HTR-8/SVneo (cell line): ENCODE measurements at places on chromosomes 3 and 15.
A peak's percentile ranks its signal among the peaks of the same experiment; 100 is the strongest.

DNA sequence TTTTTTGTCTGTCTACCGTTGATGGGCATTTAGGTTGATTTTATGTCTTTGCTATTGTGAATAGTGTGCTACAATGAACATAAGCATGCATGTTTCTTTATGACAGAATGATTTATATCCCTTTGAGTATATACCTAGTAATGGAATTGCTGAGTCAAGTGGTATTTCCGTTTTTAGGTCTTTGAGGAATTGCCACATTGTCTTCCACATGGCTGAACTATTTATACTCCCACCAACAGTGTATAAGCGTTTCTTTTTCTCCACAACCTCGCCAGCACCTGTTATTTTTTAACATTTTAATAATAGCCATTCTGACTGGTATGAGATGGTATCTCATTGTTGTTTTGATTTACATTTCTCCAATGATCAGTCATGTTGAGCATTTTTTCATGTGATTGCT lies 89.6 kb upstream of the GALNT15 start:
- DNase-seq, result no peak

DNA sequence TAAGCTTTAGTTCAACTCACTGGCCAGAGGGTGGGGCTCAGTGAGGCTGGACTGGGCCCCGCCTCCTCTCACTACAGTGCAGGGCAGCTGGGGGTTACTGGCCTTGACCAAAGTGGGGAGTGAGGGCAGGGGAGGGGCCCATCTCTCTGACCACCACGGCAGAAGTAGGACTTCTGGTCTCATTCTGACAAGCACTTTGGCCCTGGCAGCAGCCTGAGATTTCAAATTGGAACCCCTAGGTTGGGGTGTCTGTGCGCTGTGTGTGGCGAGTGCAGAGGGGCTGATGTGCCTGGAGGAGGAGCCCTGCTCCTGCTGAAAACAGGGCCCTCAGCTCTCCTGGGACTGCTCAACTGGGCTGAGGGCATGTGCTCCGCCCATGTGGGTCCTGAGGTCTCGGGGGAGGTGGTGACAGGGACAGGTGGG lies 60.3 kb upstream of the RPL32 start:
- no peak for DNase-seq

- peak; percentile 48 for DNase-seq
These were observed 20.5 kb downstream of the CCR9 start for GRCh38 chr3:45906681-45907407.

GRCh38 chr15:65207280-65207840 lies 3.9 kb downstream of the CILP start:
- no peak for DNase-seq

GRCh38 chr15:89090791-89091626 lies 2.8 kb downstream of the ABHD2 start:
- no peak for DNase-seq

- DNase-seq, result no peak
These were observed 33.6 kb downstream of the ZNF280D start for GRCh38 chr15:56699743-56700142.

DNA sequence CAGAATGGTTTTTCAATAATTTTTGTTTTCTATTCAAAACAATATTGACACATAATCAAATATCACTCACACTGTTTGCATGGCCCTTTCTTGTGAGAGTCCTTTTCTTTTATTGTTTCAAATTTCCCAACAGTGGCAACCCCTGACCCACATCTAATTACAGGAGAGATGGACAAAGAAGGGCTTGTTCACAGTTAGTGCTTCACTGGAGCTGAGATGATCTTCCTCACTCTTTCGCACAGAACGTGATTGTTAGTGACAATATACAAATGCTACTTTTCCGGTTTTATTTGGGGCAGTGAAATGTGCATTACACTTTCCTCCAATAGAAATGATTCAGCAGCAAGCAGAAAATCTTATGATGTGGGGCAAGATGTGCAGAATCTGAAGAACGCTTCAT lies 38.6 kb upstream of the TTC14 start:
- no peak for DNase-seq

DNA sequence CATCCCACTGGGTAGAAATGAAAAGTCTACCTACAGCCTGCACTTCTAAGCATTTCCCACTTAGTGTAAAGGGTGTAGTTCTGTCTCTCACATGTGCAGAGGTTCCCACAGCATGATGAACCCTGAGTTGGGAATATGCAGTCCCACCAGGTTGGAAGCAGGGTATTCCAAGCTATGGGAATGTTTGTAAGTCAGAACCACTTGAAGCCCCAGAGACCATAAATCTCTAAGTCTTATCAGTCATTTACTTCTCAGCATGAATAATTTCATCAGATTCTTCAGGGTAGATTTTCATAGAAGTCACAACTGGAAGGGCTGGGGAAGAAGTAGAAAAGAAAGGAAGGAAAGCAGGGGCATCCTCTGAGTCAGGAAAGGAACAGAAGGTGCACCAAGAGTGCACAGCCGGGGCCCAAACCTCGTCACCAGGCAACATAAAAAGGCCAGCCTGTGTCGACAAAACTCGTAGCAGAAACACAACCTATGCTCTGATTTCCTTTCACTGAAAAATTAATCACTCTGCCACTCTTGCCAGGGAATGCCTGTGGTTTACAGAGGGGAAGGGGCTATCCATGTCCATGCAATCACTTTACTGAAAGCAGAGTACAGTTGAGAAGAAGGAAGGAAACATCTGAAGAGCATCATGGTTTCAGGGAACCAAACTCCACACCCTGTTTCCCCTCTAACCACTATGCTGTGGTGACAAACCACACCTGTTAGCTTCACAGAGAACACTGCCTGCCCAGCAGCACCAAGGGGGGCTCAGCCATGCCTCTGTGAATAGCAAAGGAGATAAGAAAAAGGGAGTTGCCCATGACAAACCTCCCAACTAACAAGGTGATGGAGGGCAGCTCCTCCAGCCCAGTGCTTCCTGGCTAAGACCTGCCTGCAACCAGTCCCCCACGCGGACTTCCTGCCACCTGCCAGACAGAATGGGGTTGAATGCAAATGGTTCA lies 40.5 kb downstream of the SH3BP5 start:
- DNase-seq, result no peak

GRCh38 chr3:134323966-134324962 lies 50.0 kb downstream of the AMOTL2 start:
- DNase-seq, result no peak

GRCh38 chr3:127165036-127165435 lies 27.9 kb upstream of the PRR23E start:
- DNase-seq, result no peak

GRCh38 chr3:62065985-62066693 lies 307.2 kb downstream of the FEZF2 start:
- DNase-seq, result no peak

DNA sequence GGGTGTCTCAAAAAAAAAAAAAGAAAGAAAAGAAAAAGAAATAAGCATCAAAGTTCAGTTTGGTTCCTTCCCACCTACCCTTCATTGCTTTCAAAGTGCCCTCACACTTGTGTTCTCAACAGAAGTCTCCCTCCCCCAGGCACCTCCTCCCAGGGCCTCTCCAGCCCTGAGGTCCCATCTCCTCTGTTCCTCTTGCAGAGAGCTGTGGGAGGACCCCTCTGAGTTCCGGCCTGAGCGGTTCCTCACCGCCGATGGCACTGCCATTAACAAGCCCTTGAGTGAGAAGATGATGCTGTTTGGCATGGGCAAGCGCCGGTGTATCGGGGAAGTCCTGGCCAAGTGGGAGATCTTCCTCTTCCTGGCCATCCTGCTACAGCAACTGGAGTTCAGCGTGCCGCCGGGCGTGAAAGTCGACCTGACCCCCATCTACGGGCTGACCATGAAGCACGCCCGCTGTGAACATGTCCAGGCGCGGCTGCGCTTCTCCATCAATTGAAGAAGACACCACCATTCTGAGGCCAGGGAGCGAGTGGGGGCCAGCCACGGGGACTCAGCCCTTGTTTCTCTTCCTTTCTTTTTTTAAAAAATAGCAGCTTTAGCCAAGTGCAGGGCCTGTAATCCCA lies 6.1 kb downstream of the CYP1A2 start:
- no peak for DNase-seq

GRCh38 chr3:120013481-120013880 lies 80.8 kb downstream of the GSK3B start:
- no peak for DNase-seq

- DNase-seq, result no peak
These were observed 193.8 kb downstream of the SCAPER start for GRCh38 chr15:76711351-76711827.

DNA sequence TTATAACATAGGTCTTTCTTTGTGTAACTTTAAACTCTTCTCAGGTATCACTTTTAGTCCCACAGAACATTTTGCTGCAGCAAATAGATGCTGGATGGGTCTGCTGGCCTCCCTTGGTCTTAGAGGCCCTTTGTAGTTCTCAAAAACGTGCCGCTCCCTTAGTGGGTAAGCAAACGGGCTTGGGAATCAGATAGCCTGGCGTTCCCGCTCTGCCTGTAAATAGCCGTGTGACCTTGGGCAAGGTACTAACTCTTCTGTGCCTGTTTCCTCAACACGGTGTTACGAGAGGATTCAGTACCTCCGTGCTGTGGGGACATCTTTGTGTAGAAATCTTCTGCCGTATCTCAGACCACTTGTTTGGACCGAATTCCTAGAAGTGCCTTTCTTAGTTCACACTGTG lies 64.4 kb downstream of the DNAJB8 start:
- DNase-seq, result no peak

- DNase-seq, result no peak
These were observed 29.1 kb upstream of the MAP6D1 start for GRCh38 chr3:183854318-183855035.

GRCh38 chr3:66048051-66048395 lies 9.3 kb upstream of the MAGI1 start:
- no peak for DNase-seq

DNA sequence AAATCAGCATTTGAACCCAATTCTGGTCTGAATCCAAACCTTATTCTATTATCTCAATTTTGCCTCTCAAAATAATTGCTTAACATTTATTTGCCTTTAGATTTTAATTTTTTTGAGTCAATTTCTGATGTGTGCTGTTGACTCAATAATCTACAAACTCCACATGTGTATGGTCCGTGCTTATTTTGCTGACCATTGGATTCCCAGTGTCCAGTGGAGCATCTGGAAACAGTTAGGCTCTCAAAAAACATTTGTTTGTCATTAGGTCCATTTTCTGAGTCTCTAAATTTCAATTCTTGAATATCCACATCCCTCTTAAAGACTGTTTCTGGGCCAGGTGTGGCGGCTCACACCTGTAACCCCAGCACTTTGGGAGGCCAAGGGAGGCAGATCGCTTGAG lies 19.2 kb upstream of the MYZAP start:
- DNase-seq, result no peak

GRCh38 chr3:147361454-147362420 lies 44.6 kb downstream of the ZIC4 start:
- DNase-seq, result peak; percentile 40

DNA sequence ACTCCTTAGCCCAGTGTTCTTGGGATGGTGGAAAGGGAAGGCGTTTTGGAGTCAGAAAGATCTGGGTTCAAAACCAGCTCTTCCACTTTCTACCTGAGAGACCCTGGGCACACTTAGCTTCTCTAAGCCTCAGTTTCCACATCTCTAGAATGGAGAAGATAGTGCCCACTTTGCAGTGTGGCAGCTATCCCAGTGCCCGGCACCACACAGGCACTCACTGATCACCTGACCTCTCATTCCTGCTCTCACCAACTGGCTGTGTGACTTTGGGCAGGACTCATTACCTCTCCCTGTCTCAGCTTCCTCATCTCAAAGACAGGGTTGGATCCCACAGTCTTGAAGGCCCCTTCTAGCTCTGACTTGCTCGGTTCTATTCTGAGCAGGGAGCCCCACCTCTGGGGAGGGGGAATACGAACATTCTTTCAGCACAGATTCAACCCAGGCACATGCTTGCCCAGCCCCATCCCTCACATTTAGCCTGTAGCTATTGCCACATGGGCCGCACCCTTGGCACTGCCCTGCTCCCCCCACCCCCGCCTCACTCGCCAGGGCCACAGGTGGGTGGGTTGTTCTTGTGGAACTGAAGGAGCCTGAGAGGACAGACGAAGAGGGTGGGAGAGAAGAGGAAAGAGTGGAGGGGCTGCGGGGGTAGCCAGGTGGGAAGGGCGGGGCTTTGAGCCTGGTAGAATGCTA lies 39.2 kb downstream of the EPHB3 start:
- no peak for DNase-seq

- DNase-seq, result no peak
These were observed 322.5 kb upstream of the ICE2 start for GRCh38 chr15:60801395-60801794.

DNA sequence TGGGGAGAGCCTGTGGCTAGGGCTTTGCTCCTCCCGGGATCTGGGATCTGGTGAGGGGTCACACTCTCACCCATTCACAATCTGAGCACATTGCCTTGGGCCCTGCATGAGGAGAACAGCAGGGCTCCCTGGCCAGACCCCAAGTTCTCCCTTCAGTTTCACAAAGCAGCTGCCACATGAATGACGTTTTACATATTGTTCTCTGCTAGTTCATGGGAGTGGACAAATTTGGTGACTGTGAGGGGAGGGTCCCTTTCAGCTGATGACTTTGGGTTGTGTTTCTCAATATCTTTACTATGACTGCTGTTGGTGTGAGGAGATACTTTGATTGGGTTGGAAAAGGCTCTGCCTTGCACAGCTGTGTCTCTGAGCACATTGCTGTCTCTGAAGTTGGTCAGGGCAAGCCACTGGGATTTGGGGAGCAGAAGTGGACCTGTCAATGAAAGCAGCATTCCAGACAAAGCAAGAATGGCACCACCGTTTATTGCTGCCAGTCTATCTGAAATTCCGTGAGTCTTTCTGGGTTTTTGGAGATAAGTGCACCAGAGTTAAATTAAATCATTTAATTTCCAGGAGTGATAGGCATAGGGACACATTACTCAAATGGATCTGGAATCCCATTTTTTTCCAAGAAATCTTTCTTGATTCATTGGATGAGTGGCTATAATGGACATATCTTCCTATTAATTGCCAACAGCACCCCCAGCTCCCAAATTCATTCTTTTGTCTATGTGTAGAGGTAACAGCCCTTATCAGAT lies 10.3 kb downstream of the TIMP4 start:
- no peak for DNase-seq

- no peak for DNase-seq
These were observed 5.7 kb upstream of the MCTP2 start for GRCh38 chr15:94225616-94226015.

GRCh38 chr3:135739779-135740178 lies 225.7 kb upstream of the PPP2R3A start:
- DNase-seq, result no peak

GRCh38 chr3:169323578-169324451 lies 339.7 kb downstream of the MECOM start:
- DNase-seq, result no peak

DNA sequence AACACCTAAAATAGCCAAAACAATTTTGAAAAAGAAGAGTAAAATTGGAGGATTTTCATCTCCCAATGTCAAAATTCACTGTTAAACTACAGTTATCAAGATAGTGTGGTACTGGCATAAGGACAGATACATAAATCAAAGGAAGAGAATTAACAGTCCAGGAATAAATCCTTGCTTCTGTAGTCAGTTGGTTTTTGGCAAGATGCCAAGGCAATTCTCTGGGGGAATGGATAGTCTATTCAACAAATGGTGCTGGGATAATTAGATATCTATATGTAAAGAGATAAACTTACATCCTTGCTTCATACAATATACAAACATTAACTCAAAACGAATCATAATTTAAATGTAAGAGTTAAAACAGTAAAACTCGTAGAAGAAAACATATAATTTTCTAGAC lies 57.9 kb upstream of the SELENOK start:
- no peak for DNase-seq

GRCh38 chr3:63931290-63931689 lies 19.1 kb upstream of the SCAANT1 start:
- no peak for DNase-seq

GRCh38 chr3:43231276-43232000 lies 54.9 kb upstream of the SNRK start:
- peak; percentile 44 for DNase-seq
